Stimulated activated CD4-positive, alpha-beta T cell treated with anti-CD3 and anti-CD28 coated beads, Interleukin-12 subunit alpha, Interleukin-12 subunit beta, amount 100 ng/mL, for 24 hours (primary cell): ENCODE measurements at places on chromosomes 11 and 22.
A peak's percentile ranks its signal among the peaks of the same experiment; 100 is the strongest.

DNA sequence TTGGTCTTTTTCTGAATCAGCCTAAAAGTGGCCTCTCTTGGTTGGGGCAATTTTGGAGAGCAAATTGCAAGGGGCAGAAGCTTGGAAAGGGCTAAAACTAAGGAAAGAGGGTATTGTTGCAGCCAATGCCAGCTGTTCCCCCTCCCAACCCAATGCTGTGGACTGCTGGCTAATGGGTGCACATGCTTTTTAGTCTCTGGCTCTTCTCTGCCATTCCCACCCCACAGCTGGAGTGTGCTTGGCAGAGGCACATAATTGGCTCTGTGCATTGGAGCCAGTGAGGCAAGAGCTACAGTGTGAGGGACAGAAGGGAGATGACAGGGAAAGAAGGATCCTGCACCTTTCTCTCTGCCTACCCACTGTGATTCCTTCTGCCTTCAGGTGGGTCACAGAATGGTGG, 140.0 kb downstream of the NECTIN1 start:
- no peak for DNase-seq

GRCh38 chr22:31870890-31871289, 73.4 kb upstream of the YWHAH start:
- DNase-seq: no peak

GRCh38 chr11:119584193-119585042, 144.6 kb downstream of the NECTIN1 start:
- peak; percentile 5 for DNase-seq

DNA sequence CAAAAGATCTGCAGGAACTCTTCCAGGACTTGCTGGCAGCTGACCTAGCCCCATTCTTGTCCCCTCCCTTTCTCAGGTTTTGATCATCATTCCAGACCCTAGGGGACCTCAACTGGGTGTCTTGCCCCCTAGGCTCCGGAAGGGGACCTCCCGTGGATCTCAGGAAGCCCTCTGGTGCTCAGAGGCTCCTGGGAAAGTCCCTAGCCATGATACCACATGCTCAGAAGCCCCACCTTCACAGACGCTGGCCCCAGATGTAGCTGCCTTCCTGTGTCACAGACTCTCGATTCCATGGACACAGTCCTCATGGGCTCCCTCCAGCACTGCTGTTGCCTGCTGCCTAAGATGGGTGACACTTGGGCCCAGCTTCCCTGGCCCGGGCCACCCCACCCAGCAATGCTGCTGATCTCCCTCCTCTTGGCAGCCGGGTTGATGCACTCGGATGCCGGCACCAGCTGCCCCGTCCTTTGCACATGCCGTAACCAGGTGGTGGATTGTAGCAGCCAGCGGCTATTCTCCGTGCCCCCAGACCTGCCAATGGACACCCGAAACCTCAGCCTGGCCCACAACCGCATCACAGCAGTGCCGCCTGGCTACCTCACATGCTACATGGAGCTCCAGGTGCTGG, at the start of gene LRRC55:
LRRC55 (plus strand) TSS at position 276 of the 628 bp plus-strand sequence; CDS start at position 346, 70 bp downstream.
- DNase-seq: no peak

GRCh38 chr22:24542641-24543040, 12.3 kb downstream of the GUCD1 start:
- no peak for DNase-seq

DNA sequence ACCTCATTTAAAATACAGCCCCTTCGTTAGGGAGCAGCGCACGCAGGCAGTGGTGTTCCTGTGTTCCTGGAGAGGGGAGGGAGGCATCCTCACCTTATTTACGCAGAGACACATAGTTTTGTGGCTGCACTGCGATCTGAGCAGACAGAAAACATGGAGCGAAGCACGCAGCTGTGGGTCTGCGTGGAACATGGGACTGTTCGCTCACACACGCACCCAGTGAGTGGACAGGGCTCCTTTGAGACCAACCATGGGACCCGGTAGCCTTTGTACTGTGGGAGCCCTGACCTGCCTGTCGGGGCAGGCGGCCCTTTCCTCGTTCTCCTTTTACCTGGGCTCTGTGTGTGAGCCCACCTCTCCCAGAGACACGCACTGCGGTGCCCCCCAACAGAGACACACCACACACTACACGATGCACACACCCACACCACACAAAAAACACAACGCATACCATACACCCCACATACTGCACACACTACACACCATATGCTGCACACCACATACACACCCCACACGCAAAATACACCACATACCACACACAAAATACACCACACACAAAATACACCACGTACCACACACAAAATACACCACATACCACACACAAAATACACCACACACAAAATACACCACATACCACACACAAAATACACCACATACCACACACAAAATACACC, 1245.7 kb downstream of the BRD1 start:
- no peak for DNase-seq

- no peak for DNase-seq
These were observed 5.1 kb downstream of the OR10V1 start for GRCh38 chr11:59708537-59708936.
